Panc1 (cell line): ENCODE measurements at places on chromosomes 3 and 15.

DNA sequence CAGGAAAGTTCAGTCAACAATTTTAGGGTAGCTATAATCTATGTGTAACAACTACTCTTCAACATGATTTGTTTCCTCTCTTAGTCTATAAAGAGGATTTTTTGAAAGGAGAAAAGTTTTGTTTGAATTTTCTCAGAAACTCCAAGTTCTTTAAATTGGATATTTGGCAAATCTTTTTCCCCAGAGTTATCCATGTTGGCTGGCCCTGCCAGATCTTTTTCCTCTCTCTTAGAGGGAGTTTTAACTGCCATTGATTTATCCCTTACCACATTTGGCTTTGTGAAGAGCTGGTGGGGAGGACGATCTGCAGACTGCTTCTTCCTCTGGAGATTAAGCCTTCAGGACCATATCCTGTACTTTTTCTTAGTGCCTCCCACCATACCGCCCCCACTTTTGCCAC lies 64.9 kb upstream of the ROPN1 start:
- no peak for DNase-seq

- no peak for DNase-seq
These were observed 86.6 kb downstream of the TOP2B start for GRCh38 chr3:25578059-25578458.

DNA sequence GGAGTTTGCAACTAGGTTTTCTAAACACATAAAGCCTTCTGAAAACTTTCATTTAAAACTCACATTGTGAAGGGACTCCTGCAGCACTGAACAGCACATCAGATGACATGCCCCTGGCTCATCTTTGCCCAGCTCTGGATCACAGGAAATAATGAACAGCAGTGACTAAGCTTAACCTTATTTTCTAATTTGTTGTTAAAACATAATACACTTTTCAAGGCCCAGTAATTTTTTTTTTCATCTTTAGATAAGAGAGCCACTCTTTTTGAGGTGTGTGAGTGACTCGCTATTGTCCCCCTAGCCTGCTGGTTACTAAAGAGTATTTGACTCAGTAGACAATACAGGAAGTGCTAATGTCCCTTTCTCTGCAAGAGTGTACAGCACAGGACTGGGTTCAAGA lies 204.0 kb downstream of the OSBPL10 start:
- DNase-seq = no peak

- no peak for DNase-seq
These were observed 220.7 kb downstream of the TBL1XR1 start for GRCh38 chr3:176976586-176976985.

DNA sequence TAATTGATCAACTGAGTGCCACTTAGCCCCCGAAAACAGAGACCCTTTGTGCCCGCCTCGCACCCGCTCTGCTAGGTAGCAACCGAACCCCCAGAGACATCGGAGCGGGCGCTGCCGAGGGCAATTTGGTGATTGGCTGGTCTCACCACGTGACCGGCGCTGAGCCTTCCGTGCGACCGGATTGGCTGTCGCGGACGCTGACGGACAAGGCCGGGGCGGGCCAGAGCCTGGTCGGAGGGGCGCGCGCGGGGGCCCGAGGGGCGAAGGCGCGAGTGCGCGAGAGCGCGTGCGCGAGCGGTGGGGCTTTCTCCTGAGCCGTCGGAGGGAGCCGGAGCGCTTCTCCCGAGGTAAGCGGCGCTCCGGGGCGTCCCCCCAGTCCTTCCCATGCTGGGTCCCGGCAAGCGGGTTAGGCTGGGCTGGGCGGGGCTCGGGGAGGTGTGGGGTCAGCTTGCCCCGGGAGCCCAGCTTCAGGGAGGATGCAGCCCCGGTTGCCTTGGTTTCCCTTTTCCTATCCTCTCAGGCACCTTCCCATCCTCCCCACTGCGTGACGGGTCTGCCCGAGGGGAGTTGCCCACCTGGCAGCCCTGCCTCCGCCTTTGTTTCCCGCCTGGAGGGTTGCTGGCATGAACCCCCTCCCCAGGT lies at the start of gene TMEM108:
TSS of gene TMEM108 (plus strand) at position 303 of the 642 bp plus-strand sequence.
- no peak for DNase-seq

DNA sequence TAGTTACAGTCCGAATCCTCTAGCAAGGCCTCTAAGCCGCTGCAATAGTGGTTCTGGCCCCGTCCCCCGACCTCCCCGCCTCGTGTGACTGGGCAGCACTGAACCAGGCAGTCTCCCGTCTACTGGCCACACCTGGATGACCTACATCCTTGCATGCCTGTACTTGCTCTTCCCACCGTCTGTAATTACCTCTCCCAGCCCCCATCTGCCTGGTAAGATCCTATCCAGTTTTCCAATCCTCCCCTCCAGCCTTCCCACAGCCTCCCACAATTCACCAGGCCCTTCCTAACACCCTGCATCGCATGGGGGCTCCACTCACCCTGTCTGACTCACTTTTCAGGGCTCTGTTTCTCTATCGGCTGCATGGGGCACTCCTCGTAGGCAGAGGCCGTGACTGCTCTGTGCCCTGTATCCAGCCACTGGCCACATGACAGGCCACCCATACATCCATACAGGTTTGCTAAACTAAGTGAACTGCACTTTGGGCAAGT lies 32.8 kb downstream of the XXYLT1 start:
- no peak for DNase-seq

- peak; percentile 78 for DNase-seq
These were observed 465.0 kb upstream of the ROBO1 start for GRCh38 chr3:80232760-80233159.

- DNase-seq = no peak
These were observed 33.1 kb downstream of the RAB11A start for GRCh38 chr15:65902373-65902772.

DNA sequence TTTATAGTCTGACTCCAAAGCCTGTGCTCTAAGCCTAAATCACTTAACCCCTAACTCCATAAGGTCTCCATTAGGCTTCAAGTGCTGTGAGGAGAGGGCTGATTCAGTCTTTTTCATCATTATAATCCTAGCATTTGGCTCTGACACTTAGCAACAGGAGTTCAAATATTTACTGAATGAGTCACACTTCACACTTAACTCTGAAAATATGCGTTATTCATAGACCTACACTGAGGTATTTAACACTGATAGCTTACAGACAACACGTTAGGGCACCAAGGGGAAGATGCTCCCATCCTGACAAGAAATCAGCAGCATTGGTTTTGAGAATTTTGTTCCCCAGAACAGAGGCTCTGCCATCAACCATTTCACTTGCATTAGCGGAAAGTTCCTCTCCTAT lies 53.5 kb downstream of the MSL2 start:
- DNase-seq = peak; percentile 90

- no peak for DNase-seq
These were observed 50.2 kb downstream of the TRIM71 start for GRCh38 chr3:32867954-32868353.

DNA sequence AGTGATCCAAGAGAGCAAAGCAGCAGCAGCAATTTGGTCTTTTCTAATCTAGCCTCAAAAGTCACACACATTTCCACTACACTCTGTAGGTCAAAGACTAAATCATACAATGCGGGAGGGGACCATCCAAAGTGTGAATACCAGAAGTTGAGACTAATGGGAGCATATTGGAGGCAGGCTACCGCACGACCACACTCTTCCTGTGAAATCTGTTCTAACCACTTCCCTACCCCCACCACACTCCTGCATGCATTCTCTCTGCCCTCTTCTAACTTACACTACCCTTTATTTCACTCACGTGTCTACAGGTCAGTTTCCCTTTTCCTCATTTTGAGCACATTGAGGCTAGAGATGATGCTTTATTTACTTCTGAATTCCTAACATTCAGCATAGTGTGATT lies 23.7 kb upstream of the PRTG start:
- DNase-seq = no peak

- no peak for DNase-seq
These were observed 880 bp downstream of the PPP4R2 start for GRCh38 chr3:72997421-72997961.

DNA sequence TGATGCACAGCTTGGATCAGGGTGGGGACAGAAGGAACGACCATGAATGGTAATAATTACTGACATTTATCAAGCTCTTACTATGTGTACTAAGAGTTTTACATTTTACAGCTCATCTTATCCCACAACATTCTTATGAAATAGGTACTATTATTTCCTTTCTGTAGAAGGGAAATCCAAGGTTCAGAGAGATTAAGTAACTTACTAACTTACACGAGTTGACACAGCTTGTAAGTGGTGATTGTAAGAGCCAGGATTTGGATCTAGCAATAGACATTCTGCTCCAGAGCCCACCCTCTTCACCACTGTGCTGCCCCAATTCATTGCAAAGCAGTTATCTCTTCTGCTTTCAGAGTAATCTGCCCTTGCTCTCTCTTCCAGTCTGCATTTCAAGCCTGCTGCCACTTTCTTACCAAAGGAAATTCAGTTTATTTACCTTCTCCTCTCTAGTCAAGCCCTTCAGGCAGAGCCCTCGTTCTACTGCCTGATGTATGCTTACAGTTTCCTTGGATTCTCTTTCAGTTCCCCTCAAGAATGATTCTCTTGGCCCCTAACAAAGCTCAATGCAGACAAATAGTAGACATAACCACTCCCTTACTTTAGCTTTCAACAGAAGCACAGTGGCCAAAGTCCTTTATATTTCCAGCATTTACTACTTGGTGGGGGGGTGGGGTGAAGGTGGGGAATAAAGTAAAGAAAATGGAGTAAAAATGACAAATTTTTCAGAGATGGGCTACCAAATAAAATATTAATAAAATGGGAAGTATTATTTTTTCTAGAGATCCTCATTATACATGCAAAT lies 65.8 kb downstream of the ATP8B4 start:
- no peak for DNase-seq

GRCh38 chr3:44981220-44981619 lies 5.2 kb downstream of the EXOSC7 start:
- DNase-seq = no peak

GRCh38 chr3:172918165-172918564 lies 167.6 kb downstream of the ECT2 start:
- no peak for DNase-seq

- no peak for DNase-seq
These were observed 731 bp downstream of the ZNF710 start for GRCh38 chr15:90001683-90002427.

GRCh38 chr3:176590722-176591121 lies 606.6 kb downstream of the TBL1XR1 start:
- DNase-seq = no peak

- no peak for DNase-seq
These were observed 100.1 kb upstream of the LPP start for GRCh38 chr3:188053710-188054380.

DNA sequence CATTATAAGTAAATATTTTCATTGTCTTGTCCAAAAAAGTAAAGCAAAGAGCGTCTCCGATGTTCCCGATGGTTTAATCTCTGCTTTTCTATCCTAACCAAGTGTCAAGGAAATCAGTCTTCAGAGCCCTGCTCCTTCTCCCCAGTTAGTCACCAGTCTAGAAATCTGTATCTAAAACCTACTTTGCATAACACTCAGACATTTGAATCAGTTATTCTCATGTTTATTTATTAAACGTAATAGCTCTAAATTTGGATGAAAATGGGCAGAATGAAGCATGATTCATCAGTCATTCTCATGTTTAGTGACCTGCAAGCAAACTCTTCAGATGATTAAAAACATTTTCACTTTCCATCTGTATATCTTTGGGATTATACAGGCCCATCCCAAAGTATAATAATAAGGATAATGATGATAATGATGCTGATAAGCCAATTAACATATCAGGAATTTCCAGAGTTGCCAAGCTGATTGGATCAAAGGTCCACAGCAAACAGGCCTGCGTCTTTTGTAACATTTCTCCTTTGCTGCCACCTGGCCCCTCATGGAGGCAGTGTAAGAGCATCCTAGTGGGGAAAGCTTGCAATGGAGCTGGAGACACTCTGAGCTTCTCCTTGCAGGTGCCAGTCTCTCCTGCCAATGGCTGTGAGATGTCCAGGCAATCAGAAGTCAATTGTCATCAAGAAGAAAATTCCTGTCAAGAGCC lies 273.9 kb downstream of the IGSF11 start:
- no peak for DNase-seq

DNA sequence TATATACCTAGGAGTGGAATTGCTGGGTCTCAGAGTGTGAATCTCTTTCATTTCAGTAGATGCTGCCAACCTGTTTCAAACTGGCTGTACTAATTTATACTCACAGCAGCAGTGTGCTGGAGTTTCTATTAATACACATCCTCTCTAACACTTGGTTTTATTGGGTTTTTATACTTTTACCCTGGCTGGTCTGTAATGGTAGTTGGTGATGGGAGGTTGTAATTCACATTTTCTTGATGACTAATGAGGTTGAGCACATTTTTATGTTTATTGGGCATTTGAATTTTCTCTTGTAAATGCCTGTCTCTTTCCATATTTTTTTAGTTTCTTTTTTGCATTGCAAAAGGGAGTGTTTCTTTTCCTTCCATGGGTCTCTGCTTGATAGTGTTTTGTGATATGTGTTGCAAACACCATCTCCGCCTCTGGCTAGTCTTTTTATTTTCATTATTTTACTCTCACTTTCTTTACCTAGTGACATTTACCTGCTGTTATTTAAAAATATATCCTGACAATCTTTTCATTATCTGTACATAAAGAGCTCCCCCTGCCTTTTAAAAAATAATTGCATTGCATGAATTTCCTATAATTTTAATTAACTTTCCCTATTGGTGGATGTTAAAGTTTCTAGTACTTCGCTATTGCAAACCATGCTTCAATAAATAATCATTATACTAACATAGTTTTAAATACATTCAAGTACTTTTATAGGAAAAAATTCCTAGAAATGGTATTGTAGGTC lies 49.0 kb upstream of the GCNT3 start:
- DNase-seq = no peak

DNA sequence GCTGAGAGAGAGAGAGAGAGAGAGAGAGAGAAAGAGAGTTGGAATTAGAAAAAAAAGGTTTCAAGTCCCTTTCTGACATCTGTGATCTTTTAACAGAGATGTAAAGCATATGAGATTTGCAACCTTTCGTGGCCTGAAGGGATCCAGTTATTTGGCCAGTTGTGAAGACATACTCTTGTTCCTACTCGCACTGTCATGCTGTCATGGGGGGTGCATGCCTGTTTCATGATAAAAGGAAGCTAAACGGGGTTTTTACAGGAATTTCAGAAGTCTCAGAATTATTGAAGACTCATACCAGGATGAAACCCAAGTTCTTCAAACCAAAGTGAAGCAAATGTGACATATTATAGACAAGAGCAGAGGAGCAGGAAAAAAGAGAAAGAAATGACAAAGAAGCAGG lies 342.0 kb downstream of the RORA start:
- DNase-seq = no peak

- no peak for DNase-seq
These were observed 4.6 kb downstream of the AAGAB start for GRCh38 chr15:67249830-67250229.

DNA sequence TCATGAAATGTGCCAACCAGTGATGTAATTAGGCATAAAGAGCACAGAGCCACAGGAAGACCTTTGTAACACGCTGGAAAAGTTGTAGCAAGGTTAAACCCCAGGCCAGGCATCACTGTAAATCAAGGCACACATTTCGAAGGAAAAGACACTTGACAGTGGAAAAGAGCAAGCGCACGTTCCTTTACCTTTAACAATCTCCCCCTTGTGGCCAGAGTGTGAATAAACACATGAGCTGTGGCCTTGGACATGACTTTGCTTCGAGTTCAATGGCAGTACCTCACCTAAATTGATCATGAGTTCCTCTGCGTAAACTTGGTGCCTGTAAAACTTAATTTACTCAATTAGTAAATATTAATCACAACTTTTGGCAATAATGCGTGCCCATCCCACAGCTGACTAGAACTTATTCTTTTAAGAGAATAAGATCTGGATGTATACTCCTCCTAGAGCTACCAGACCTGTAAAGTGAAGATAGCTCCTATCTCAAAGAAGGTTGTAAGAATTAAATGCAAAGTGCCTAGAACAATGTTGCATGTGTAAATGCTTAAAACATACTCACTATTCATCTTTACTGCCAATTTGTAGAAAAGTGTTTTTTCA lies 757.0 kb upstream of the NECTIN3 start:
- DNase-seq = peak; percentile 54

- no peak for DNase-seq
These were observed 460.4 kb downstream of the RBMS3 start for GRCh38 chr3:29741231-29741630.
